ENCODE measurements at places on chromosomes 5 and 9.

DNA sequence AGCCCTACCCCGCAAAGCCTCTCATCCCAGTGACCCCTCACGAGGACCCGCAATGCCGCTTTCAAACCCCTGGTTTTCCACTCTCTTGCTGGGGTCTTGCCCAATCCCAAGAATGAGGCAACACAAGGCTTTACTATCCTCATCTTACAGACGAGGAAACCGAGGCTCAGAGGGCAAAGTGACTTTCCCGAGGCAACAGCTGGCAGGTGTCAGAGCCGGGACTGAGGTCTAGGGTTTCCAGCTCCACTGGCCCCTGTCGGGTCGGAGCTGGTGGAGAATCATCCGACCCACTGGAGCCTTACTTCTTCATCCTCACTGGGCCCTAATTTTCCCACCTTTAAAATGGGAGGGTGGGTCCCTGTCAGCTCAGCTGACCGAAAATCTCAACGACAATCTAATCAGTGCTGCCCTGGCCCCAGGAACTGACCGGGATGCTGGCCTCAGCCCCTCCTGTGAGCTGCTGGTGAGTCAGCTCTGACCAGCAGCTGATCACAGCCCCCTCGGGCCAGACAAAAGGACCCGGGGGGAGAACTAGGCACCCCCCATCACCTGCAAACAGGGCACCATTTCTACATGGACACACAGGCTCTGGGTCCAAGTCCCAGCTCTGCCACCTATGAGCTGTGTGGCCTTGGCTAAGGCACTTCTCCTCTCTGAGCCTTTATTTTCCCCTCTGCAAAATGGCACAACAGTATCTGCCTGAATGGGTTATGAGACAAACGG, 72.7 kb upstream of the STXBP1 start:
- DNase-seq = no peak

DNA sequence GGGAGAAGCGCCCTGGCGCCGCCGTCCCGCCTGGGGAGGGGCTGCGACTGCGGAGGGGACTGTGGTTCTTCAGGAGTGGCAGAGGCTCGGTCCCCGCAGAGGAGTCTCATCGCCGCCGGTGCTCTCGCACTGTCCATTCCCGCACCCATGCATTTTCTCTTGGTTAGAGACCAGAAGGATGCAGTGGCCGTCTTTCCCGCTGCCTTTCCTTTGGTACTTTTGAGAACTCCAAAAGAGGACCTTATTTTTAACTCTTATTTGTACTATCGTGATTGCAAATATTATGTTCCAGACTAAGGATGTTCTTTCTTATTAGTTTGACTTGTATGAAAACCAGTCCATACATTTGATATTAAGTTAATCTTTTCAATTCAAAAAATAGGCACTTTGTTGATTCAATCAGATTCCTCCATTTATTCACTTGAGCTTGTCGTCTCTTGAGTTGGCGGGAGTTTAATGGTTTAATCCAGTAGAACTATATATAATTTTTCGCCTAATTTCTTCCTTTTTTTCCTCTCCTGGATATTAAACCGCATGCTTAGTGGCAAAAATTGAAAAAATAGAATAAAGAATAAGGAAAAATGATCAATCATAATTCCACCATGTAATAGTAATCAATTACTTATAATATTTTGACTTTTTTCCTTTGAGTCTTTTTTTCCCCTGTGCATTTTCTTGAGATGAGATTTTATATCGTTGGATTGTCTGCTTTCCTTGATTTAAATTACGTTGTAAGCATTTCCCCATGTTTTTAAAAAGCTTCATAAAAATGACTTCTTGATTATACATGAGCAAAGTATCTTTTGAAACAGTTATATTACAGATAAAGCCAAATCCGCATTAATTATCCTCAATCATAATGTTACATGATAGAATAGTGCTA, 861 bp downstream of the ZFYVE16 start:
- peak; percentile 24 for DNase-seq

GRCh38 chr5:104998169-104998568, 1435.6 kb upstream of the NUDT12 start:
- no peak for DNase-seq

- no peak for DNase-seq
Observed at GRCh38 chr5:90641528-90641927, 82.9 kb downstream of the ADGRV1 start.

DNA sequence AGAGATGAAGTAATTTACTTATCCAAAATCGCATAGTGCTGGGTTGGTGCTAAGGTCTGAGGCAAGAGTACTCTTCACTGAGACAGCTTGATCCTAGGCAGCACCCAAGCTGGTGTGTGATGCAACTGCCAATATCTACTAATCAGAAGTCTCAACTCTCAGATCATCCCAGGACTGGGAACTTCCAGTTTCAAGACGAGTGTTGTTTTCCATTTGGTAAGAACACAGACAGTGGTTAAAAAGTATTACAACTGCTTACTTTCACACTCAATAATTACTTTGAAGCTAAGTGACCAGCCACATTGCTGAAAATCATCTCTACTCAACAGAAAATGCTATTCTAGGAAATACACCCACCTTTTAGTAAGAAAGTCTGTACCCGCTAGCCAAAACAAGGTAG, 45.3 kb downstream of the FBXW11 start:
- DNase-seq = no peak

GRCh38 chr5:2570586-2570985, 180.9 kb downstream of the IRX2 start:
- DNase-seq = no peak

DNA sequence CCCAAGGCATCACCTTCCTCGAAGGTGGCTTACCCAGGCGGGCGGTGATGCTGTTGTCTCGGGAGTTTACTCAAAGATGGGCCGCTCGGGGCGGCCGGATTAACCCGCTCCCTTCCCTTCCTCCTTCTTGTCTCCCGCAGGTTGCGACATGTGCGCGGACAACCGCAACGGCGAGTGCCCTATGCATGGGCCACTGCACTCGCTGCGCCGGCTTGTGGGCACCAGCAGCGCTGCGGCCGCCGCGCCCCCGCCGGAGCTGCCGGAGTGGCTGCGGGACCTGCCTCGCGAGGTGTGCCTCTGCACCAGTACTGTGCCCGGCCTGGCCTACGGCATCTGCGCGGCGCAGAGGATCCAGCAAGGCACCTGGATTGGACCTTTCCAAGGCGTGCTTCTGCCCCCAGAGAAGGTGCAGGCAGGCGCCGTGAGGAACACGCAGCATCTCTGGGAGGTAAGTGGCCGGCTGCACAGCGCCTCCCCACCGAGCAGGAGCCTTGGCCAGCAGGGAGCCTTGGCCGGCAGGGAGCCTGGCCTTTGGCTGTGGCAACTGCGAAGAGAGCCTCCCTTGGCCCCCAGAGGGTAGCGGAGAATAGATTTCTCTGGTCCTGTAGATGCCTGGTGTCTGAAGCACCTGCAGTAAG, 10.6 kb downstream of the PRDM6 start:
- no peak for DNase-seq

- no peak for DNase-seq
Observed at GRCh38 chr9:78769690-78770089, 472.8 kb downstream of the PSAT1 start.

- no peak for DNase-seq
Observed at GRCh38 chr5:33381243-33381642, 59.5 kb upstream of the TARS1 start.

GRCh38 chr9:123395276-123395688, 39.3 kb downstream of the CRB2 start:
- no peak for DNase-seq

- no peak for DNase-seq
Observed at GRCh38 chr5:23026252-23027170, 173.4 kb upstream of the CDH12 start.

- DNase-seq = no peak
Observed at GRCh38 chr5:125137535-125137934, 391.1 kb upstream of the ZNF608 start.

DNA sequence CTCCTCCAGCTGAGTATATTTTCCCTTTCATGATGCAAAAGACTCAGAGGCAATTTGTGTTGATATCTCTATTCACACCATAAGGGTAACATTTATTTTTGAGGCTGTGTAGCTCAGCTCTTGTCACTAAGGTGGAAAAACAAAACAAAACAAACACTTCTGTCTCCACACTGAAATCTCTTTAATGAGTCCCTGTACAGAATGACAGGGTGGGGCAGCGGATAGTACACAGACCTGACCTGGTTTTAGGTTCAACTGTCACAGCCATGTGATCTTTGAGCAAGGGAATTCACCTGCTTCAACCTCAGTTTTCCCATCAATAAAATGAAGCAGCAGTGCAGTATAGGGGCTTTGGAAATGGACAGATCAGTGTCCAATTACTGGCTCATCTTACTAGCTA, 29.3 kb downstream of the TLR4 start:
- no peak for DNase-seq

DNA sequence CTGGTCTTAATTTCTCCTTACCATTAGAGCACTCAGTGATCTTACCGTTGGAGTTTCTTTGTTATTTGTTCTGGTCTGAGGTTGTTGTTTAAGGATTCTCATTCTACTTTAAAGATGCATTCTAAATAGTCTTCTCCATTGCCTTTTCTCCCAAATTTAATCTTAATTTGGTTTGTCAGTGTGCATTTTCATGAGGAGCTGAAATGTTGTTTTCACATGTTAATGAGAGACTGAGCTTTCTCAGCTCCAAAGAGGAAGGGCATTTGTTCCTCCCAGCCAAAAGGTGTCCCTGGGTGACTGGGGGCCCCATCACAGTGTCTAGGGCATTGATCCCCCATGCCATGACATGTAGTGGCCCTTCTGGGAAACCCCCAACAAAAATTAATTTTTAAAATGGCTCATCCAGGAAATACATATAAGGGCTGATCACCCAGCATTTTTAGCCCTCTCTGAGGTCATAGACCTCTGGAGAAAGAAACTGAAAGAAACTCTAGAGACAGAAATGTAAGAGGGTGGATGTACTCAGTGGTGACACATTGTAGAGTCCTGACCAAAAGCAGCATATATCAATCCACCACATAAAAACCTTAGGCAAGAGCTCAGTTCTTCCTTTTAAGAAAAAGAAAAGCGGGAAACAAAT, 240.4 kb upstream of the RAI14 start:
- DNase-seq = no peak

- no peak for DNase-seq
Observed at GRCh38 chr5:1936413-1936812, 53.7 kb upstream of the IRX4 start.

DNA sequence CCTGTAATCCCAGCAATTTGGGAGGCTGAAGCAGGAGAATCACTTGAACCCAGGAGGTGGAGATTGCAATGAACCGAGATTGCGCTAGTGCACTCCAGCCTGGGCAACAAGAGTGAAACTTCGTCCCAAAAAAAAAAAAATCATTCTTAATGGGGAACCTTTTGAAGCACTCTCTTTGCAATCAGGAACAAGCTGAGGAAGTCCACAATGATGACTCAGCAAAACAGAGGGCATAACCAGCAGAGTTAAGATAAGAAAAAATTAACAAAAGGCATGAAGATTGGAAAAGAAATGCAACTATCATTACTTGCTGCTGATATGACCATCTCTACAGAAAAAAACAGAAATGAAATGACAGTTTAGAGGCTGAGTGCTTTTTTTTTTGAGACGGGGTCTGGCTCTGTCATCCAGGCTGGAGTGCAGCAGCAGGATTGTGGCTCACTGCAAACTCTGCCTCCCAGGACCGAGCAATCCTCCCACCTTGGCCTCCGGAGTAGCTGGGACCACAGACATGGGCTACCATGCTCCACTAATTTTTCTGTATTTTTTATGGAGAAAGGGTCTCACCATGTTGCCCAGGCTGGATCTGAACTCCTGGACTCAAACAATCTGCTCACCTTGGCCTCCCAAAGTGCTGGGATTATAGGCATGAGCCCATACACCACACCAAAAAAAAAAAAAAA, 88.0 kb downstream of the FNBP1 start:
- no peak for DNase-seq

- DNase-seq = no peak
Observed at GRCh38 chr5:167271511-167271910, 1019.9 kb upstream of the WWC1 start.

DNA sequence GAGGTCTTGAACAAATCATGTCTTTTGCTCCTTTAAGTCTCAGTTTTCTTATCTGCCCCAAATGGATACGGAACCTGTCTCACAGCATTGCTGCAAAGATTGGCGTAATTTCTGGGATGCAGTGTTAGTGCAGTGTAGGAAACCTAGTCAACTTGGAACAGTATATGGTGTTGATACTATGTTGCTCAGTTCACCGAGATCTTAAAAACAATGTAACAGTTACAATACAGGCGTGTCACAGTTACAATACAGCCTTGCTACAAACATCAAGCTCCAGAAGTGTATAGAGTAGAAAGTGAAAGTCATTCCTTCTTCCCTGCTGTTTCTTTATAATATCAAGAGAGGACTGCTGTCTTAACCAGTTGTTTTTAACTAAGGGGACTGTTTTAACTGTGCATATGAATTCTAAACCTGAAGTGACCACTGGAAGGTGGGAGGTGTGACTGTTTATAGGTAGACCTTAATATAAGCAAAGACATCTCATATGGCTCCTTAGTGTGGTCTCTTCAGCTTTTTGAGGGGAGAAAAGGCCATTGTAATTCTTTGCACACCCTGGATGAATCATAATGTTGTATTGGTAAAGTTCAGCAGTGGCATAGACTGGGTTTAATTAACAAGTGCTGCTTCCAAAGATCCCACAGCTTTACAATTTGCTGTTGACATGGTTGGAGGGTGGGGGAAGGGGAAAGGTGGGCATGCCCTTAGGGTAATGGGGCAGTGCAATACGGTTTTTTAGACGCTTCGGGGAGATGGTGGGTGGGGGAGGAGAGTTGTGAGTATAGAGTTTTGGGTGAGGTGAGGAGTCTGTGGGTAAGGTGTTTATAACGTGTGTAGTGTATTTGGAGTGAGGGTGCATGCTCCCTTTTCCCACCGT, 12.9 kb downstream of the PRRC2B start:
- no peak for DNase-seq

GRCh38 chr5:95284572-95285408, at the start of gene MCTP1:
Gene MCTP1, minus strand, starts transcription at chr5:95285094.
- DNase-seq = no peak

- no peak for DNase-seq
Observed at GRCh38 chr9:131808291-131808690, 68.4 kb upstream of the RAPGEF1 start.

GRCh38 chr9:19788614-19789271, at the start of gene SLC24A2:
Gene SLC24A2, minus strand, starts transcription at chr9:19789037.
- no peak for DNase-seq

GRCh38 chr9:119278171-119278570, 91.1 kb downstream of the BRINP1 start:
- DNase-seq = no peak

GRCh38 chr5:146751781-146752401, 126.7 kb downstream of the PPP2R2B start:
- DNase-seq = peak; percentile 24

- DNase-seq = no peak
Observed at GRCh38 chr9:83775932-83776331, 41.6 kb downstream of the GKAP1 start.

- DNase-seq = no peak
Observed at GRCh38 chr5:127417528-127417927, 99.9 kb upstream of the PRRC1 start.

DNA sequence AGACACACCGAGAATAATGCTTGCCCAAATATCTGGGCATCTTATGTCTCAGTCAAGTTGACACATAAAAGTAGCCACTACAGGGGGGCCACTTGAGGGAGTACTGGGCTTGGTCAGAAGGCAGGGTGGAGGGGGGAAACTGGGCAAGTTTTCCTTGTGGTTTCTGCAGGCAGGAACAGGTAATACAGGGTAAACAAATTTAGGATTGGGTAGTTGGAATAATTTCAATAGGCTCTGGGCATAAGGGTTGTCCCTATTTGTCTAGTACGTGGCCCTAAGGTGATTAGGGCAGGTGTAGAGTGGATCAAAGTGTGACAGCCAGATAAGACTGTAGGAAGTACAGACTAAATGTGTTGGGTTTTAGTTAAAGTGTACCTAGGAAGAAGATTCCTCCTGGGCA, 353.1 kb downstream of the TLE4 start:
- DNase-seq = no peak

- DNase-seq = no peak
Observed at GRCh38 chr5:72434056-72434780, 73.0 kb downstream of the ZNF366 start.
